ENCODE measurements at places on chromosomes 5 and 9. TPM values are rescaled to one million over a fixed set of nuclear protein-coding genes. Genes with fewer than 3 reads are reported as not detected.

- peak; percentile 69 for DNase-seq
Measured at GRCh38 chr9:113737517-113738271, 138.4 kb upstream of the ZNF618 start.

GRCh38 chr5:140916325-140916724 lies 9.8 kb upstream of the PCDHAC1 start:
- DNase-seq: no peak

- no peak for DNase-seq
Measured at GRCh38 chr5:90037646-90038045, 371.9 kb downstream of the CETN3 start.

Gene PLPP7
- 2.6 TPM for polyA plus RNA-seq

Gene ANKRD31
- polyA plus RNA-seq: 0.42 TPM

Gene EQTN
- polyA plus RNA-seq: 0.62 TPM
